ENCODE measurements at places on chromosomes 11 and 22.

- peak; percentile 16 for DNase-seq
Observed at GRCh38 chr11:76161261-76161961, 44.9 kb downstream of the WNT11 start.

DNA sequence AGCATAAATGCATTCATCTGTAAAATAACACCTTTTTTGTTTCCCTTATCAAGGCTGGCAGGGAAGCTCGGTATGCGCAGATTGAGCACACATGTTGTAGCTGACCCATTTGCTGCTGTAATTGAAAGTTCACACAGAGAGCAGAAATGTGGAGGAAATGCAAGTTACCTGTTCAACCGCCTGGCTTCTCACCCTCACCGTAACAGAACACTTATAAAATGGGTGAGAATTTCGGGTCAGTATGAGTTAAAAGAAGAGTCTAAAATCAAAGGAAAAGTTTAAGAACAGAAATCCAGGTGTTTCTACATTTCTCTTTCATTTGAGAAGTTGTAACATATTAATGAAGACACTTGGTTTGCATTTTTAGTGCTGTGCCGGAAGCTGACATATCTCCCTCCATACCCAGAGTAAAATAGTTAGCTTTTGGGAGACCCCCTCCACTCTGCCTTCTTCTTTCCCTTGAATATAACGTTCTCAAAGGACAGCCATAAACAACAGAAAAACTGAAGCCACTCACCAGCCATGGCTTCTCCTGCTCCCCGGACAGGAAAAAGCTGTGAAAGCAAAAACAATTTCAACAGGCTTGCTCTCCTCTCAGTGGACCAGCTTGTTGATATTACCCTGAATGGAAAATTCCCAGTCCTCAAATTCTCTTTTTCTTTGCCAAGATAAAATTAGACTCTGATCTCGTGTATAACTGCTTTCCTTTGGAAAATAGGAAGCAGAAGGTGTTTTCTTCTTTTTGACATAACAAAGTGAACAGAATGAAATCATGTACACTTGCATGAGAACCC, at the start of gene CASP12:
Gene CASP12 (minus strand): TSS at position 570 of the 794 bp plus-strand sequence.
- DNase-seq = no peak

DNA sequence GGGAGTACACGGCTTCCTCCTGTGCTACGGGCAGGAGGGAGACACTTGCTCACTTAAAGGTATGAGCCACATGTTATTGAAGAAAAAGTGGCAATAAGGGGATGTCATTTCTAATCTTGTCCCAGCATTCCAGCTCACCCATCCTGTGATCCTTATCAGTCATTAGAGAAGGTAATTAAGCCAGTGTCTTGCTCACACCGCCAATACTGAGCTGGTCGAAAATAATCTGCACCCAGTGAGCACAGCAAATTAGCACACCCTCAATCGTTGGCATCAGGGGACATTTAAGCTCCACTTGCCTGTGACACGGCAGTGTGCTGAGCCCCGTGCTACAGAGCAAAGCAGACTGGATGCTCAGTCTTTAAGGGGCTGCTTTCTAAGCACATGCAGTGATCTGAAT, 510.7 kb downstream of the OPCML start:
- no peak for DNase-seq

- DNase-seq = no peak
Observed at GRCh38 chr11:70545610-70545912, 147.2 kb downstream of the CTTN start.

DNA sequence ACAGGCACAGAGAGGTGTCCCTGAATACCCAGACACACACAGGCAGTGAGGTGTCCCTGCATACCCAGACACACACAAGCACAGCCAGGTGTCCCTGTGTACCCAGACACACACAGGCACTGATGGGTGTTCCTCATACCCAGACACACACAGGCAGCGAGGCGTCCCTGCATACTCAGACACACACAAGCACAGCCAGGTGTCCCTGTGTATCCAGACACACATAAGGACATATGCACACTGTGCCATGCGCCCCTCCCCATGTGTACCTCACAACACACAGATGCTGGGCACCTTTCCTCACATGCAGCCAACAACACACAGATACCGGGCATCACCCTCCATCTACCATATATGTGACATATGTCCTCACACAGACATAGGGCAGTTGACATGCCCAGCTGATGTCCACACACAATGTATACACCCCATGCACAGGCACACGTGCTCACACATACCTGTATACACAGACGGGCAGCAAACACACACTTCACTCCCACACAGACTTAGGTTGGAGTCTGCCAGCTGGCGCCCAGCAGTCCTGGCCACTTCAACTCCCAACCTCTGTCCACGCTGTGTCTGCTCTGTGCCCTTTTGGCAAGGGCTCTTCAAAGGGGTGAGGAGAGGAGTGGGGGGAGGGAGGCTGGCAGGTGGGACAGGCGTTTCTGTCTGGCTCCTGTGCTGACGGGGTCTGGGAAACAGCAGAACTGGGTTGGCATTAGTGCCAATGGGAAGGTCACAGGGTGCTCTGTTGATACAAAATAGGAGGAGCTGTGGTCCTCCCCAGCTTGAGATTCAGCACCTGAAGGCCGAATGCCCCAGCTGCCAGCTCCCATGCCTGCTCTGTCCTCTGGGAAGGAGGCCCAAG, 69.4 kb upstream of the ALX4 start:
- no peak for DNase-seq

DNA sequence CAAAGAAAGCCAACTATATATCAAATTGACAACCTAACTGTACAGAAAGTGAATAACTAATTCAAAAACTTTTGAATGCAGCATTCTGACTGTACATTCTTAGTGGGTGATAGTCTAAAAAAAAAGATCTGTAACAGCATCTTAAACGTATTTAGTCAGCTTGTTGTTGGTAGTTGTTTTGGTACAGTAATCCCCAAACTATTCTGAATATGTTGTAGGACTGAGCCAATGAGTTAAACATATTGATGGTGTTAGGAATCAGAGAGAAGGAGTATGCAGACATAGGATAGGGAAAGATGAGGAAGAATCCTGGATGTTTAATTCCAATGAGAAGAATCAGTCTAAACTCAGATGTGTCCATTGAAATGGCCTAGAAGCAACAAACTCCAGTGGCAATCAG, 41.9 kb upstream of the KIRREL3 start:
- DNase-seq = no peak

DNA sequence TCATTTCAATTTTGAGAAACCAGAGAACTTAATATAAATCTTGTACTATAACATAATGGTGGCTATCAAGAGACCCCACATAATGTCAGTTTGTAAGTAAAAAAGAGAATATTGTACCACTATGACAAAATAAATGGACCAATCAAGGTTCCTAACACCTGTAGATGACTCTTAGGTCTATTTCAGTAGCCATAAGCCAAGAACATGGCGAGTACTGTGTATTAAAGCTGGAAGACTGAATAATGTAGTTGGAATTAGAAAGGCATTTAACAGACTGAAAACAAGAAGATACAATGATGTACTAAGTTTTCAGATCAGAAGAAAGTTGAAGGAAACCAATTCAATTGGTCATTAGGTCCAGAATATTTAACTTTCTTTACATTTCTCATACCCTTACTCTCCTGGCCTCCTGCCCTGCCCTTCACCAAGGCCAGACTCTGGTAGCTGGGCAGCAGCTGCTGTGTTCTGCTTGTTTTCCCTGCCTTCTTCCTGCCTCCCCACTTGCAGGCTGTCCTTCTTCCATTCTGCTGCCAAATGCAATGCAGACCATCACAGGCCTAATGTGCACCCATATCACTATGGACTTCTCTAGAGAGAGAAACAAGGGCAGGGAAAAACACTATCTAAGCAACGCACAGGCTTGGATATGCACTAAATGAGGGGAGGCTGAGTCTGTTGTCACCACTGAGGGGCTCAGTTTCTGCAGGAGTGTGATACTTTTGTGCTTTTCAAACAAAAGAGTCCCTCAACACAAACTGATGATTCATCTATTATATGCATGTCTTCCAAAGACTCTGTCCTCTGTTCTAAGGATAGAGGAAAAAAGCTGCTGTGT, 60.1 kb downstream of the RAB30 start:
- no peak for DNase-seq

DNA sequence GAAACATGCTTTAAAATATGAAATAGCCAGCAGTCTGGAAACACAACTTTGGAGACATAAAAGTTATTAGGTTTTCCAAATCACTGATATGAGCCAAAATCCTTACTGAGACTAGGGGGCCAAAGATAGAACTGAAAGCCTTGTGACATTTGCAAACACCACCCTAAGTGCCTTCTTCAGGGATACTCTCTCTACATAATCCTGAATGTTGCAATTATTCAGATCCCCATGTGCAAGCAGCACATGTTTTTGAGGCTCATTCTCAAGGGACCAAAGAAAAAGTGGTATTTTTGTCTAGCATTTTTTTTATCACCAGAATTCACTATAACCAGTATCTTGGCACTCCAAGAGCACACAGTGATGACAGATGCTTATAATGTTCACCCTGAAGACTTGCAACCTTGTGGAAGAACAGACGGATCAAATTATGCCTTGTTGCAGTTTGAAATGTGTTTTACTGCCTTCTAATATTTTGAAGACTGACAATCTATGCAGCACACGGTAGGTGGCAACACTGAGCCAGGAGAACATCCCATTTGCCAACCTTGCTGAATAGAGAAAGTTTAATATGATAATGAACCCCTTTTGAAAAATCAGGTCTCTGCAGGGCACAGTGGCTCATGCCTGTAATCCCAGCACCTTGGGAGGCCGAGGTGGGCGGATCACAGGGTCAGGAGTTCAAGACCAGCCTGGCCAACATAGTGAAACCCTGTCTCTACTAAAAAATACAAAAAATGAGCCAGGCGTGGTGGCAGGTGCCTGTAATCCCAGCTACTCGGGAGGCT, 78.5 kb downstream of the PLEKHA7 start:
- no peak for DNase-seq

- no peak for DNase-seq
Observed at GRCh38 chr22:23673050-23673620, 17.7 kb upstream of the RGL4 start.

- no peak for DNase-seq
Observed at GRCh38 chr11:113814181-113814580, 34.6 kb downstream of the CLDN25 start.

Measured in CD4-positive, alpha-beta T cell treated with Interleukin-1 beta for 1 hour (primary cell).